Activated CD8-positive, alpha-beta memory T cell treated with anti-CD3 and anti-CD28 coated beads for 1 hour (primary cell): ENCODE measurements at places on chromosomes 6 and 20.

DNA sequence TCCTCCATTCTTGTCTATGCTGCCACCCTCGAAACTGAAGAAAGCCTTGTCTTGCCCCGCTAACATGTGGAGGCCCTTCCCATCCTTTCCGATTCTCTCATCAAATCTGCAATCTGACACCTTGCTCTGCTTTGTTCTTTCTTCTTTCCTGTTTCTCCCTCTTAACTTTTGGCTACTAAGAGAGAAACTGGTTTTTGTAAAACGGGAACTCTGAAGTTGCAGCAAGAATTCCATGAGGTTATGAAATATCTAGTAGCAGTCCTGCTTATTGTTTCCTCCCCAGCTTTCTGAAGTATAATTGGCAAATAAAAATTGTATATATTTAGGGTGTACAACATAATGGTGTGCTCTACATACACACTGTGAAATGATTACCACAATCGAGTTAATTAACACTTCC, 80.2 kb downstream of the MAP7 start:
- no peak for DNase-seq

GRCh38 chr6:28351087-28351486, 1.3 kb downstream of the ZKSCAN3 start:
- no peak for DNase-seq

DNA sequence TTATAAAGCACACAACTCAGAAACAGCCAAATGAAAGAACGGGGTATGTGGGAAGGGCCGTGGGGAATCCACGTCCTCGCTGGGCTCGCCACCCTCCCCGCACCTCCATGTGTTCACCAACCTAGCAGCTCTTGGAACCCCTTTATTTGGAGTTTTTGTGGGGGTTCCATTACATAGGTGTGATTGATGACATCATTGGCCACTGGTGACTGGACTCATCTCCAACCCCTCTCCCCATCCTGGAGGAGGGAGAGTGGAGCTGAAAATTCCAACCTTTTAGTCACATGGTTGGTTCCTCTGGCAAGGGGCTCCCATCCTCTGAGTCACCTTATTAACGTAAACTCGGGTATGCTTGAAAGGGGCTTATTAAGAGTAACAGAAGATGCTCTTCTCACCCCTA, 592.0 kb upstream of the FLRT3 start:
- no peak for DNase-seq

GRCh38 chr6:23106951-23107350, 537.6 kb downstream of the HDGFL1 start:
- DNase-seq: no peak

DNA sequence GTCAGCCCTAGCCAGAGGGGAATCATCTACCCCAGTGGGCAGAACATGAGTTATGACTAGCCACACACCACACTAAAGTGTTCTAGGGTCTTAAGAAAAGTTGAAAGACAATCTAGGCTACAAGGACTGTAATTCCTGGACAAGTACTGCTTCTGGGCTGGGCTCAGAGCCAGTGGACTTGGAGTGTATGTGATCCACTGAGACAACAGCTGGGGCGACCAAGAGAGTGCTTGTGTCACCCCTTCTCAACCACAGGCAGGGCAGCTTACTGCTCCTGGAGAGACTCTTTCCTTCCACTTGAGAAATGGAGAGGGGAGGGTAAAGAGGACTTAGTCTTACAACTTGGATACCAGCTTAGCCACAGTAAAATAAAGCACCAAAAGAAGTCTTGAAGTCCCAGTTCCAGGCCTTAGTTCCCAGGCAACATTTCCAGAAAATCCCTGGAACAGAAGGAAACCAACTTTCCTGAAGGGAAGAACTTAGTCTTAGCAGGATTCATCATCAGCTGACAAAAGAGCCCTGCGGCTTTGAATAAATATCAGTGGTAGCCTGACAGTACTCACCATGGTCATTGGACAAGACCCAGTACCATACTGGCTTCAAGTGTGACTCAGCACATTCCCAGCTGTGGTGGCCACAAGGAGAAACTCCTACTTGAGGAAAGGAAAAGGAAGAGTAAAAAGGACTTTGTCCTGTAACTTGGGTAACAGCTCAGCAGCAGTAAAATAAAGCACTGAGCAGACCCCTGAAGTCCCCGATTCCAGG, 355.1 kb upstream of the ADGRB3 start:
- DNase-seq: no peak

GRCh38 chr6:17957498-17957897, 29.9 kb downstream of the KIF13A start:
- DNase-seq: no peak

DNA sequence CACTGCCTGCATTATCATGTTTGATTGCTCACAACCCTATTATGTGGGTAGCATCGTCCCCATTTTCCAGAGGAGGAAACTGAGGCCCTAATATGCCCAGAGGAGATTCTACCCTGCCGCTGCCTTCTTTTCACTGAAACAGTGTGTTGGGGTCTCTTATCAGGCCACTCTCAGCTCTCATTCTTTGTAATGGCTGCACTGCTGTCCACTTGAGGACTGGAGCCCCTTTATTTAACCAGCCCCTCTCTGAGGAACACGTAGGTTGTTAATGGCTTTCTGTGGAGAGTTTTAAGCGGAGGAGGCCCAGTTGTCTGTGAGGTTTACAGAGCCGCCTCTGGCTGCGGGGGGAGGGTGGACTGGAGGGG, 32.5 kb downstream of the SRC start:
- DNase-seq: no peak

DNA sequence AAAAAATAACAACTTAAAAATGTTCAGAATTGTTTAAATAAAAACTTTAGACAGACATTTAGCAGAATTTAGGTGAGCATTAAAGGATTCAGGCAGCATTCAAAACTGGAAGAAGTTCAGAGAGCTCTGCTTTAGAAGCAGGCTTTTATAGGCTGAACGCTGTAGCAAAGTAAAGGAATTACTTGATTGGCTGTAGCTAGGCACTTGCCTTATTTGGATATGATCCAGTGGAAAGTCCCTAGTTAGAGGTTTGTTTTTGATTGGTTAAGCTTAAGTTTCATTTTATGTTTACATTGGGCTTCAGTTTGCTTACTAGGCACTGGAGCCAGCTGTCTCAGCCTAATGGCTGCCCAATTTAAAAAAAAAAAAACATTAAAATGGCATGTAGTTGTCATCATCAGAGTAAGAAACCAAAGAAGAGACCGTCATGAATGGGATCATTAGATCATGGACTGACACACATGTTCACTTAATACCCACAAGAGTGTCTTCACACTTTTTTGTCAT, 65.1 kb downstream of the CBFA2T2 start:
- DNase-seq: no peak

DNA sequence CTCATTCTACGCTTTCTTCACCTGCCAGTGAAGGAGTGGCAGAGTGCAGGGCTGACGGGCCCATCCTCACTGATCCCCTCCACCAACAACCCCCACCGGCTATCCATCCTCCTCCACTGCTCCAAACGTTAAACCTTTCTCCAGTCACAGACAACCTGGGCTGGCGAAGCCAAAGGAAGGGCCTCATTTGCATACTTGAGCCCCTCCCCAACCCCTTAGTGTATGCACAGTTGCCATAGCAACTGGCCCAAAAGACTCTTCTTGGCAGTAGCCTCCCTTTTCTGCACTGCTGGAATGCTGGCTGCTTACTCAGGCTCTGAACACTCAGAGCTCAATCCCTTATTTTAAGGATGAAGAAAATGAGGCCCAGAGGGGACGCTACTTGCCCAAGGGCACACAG, 130.3 kb downstream of the GRM4 start:
- no peak for DNase-seq

DNA sequence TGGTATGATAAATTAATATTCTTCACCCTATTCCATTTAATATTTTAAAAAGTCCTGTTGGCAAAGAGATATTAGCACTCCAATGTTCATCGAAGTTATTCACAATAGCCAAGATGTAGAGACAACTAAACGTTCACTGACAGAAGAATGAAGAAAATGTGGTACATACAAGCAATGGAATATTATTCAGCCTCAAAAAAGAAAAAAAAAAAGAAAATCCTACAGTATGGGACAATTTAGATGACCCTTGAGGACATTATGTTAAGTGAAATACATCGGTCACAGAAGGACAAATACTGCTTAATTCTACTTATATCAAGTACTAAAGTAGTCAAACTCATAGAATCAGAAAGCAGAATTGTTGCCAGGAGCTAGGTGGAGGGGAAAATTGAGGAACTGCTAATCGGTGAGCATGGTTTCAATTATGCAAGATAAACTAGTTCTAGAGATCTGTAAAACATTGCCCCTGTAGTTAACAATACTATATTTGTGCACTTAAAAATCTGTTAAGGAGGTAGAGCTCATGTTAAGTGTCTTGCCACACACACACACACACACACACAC, 4.7 kb downstream of the GCLC start:
- DNase-seq: no peak

DNA sequence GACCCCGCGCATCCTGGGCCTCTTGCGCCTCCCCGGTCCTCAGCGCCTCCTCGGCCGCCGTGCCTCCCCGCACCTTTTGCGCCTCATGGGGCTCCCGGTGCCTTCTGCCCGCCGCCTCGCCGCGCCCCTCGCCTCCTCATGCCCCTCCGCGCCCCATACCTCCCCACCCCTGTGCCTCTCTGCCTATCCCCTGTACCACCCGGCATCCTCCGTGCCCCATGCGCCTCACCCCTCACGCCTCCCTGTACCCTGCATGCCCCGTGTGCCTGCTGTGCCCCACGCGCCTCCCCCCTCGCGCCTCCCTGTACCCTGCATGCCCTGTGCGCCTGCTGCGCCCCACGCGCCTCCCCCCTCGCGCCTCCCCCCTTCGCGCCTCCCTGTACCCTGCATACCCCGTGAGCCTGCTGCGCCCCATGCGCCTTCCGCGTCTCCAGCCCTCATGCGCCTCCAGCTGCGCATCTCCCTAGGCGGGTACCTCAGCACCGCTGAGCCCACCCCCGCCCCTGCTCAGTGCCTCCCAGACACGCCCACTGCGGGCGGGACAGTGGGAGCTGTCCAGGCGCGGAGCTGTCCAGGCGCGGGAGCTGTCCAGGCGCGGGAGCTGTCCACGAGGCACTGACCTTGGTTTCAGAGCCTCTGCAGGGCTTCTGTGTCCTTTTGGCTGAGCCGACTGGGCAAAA, 37.1 kb downstream of the IGF2R start:
- DNase-seq: no peak

DNA sequence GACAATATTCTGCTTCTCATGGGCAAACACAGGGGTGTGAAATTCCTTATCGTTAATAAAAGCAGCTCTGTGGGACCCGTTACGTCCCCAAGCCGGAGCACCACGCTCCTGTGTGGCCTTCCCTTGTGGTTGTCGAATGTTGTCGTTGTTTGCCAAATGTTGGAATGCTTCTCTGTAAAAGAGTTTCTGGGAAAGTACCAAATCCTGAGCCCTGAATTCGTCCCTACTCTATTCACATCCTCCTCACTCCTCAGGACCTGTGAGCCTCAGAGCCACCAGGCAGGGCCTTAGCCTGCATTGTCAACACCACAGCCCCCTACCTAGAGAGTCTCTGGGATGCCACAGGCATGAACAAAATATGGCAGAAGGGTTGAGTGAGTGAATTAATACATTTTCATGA, 64.0 kb downstream of the THBS2 start:
- DNase-seq: no peak

GRCh38 chr6:25623879-25624278, 28.1 kb upstream of the SCGN start:
- DNase-seq: no peak

DNA sequence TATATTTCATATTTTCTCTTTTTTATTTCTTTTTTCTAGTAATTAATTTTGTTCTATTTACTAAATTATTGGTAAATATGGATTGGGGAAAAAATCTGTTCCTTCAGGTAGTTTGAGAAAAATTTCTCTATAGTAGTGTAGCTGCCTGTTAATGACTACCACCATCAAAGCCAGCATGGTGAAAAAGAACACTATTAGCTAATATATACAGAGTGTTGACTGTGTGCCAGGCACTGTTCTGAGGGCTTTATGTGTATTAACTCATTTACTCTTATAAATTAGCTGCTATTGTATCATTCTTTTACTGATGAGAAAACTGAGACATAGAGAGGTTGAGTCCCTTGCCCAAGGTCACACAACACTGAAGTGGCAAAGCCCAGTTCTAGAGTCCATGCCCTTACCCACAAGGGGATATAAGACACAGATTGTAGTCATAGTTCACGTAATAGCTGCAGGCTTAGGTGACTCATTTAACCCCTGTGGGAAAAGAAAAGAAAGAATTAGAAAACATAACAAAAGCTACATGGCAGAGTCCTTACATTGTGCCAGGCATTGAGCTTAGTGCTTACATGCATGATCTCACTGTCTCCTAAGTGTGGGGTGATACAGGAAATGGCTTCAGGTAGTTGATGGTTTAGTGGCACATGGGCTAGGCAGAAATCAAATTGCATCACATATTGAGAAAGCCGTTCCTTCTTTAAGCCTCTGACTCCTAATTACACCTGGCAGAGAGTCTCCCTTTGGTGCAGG, 12.2 kb upstream of the AKIRIN2 start:
- no peak for DNase-seq

GRCh38 chr6:81734081-81734480, 18.4 kb downstream of the TENT5A start:
- DNase-seq: no peak

- DNase-seq: no peak
Observed at GRCh38 chr20:48789185-48789668, 38.6 kb downstream of the PREX1 start.

GRCh38 chr6:52635049-52635577, 35.8 kb upstream of the TMEM14A start:
- no peak for DNase-seq

DNA sequence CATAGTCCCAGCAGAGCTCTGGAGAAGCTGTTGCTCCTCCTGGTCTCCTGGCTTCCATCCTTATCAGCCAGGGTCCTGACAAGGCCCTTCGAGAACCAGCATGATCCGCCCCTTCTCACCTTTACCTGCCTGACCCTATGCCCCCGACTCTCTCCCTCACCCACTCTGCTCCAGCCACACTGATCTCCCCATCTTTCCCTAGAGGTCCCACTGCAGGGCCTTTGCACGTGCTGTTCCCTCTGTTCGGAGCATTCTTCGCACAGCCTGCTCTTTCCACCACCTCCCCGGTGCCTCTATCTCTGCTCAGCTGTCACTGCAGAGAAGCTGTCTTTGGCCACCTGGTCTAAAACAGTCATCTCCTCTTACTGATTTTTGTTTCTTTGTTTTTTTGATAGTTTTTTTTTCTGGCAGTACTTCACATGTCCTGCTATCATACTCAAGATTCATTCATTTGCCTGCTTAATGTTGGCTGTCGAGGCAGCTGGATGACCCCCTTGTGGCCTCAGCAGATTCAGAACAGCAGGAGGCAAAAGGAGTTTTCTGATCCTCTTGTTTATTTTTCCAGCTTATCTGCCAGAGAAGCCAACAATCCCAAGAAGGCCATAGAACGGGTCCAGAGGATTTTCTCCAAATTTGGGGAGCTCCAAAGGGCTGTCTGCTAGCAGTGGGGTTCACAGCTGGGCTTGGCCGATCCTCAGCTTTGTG, 1.6 kb upstream of the PTGIS start:
- no peak for DNase-seq
